Esophagus (tissue), 2 donors: ENCODE measurements at places on chromosomes 12 and 14. TPM values are rescaled to one million over a fixed set of nuclear protein-coding genes. Genes with fewer than 3 reads are reported as not detected.

TAS2R8 gene
- not detected for polyA plus RNA-seq

AHNAK2 gene
- polyA plus RNA-seq, result 67.4 TPM

KRT2 gene
- 0.12 TPM for polyA plus RNA-seq

FSCB gene
- not detected for polyA plus RNA-seq

RPGRIP1 gene
- polyA plus RNA-seq, result 0.14 TPM

PYM1 gene
- polyA plus RNA-seq, result 63.7 TPM

ZFHX2 gene
- 0.59 TPM for polyA plus RNA-seq

RDH12 gene
- polyA plus RNA-seq, result 31.2 TPM

GNG2 gene
- 1.6 TPM for polyA plus RNA-seq

PPP1R3E gene
- 12.7 TPM for polyA plus RNA-seq

TAS2R43 gene
- polyA plus RNA-seq, result not detected

MMP14 gene
- polyA plus RNA-seq, result 81.6 TPM

GARIN6 gene
- polyA plus RNA-seq, result not detected

ACVRL1 gene
- 5.2 TPM for polyA plus RNA-seq

LBHD2 gene
- not detected for polyA plus RNA-seq

ASCL1 gene
- polyA plus RNA-seq, result 0.02 TPM
